ENCODE measurements at places on chromosomes 7 and 10.

- DNase-seq, result peak; percentile 26
These were observed 30.5 kb downstream of the CDH23 start for GRCh38 chr10:71427246-71427645.

DNA sequence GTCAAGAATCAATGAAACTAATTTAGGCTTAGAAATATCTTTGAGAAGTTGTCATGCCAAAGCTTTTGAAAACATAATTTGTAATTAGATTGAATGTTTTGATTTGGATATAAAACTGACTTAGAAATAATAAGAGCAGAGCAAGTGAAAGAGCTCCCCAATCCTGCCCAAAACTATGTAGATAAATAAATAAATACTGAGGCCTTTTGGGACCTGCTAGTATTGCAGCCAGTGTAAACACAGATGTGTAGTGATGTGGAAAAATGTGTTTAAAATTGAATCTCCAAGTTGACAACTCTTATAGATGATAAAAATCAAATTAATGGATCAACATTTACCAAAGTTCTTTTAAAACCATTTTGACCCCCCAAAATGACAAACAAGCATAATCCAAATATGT, 896.1 kb downstream of the CNTNAP2 start:
- no peak for DNase-seq

- DNase-seq, result no peak
These were observed 17.2 kb upstream of the MYL7 start for GRCh38 chr7:44158096-44158872.

- no peak for DNase-seq
These were observed 23.4 kb downstream of the EBF3 start for GRCh38 chr10:129940617-129941198.

GRCh38 chr7:106126170-106126938, 14.2 kb upstream of the SYPL1 start:
- DNase-seq, result no peak

GRCh38 chr7:86933295-86933845, 126.1 kb downstream of the ELAPOR2 start:
- DNase-seq, result no peak

- no peak for DNase-seq
These were observed 17.8 kb upstream of the PDLIM1 start for GRCh38 chr10:95308389-95309302.

DNA sequence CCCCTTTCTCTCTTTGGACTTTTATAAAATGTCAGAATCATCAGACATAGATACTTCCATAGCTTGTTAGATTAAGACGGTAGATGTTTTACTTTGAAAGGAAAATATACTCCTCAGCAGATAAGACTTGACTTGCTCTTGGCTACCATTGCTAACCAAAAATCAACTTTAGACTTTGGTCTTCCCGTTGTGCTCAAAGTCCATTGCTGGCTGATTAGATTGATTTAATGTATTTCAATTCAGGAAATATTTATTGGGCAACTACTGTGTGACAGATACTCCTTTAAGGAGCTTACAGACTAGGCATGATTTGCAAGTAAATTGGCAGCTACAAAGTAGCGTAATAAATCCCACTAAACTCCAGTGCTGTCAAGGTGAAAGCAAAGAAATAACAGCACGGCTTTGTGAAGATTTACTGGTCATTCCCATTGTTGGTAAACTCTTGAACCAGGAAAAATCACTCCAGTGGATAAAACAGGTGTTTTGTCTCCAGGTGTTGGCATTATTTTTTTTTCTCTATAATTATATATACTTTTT, 95.7 kb upstream of the ARMC3 start:
- no peak for DNase-seq

- DNase-seq, result no peak
These were observed 11.3 kb downstream of the GPRIN2 start for GRCh38 chr10:46544989-46545791.

DNA sequence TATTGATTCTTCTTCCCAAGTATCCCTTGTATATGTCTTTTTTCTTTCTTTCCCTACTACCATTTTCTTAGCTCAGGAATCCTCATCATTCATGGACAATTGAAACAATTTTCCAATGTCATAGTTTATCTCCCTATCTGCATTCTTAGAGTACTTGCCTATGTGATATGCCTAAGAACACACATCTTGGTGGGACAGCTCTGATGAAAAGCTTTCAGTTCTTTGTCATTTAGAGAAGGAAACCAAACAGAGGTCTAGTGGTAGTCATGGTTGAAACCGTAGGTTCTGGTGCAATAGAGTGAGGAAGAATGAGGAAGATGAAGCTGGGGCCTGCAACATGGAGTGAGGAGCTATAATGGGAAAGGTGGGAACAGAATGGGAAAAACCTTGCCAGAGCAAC, 28.2 kb downstream of the TDRD1 start:
- DNase-seq, result no peak

GRCh38 chr10:99984211-99985034, 25.3 kb downstream of the DNMBP start:
- DNase-seq, result no peak

- DNase-seq, result no peak
These were observed 12.7 kb downstream of the C10orf71 start for GRCh38 chr10:49311555-49312236.

- no peak for DNase-seq
These were observed 16.2 kb downstream of the WDR91 start for GRCh38 chr7:135195156-135195555.
